Erythroblast (primary cell): ENCODE measurements at places on chromosomes 7 and 10.

GRCh38 chr10:20157314-20157713, 341.1 kb downstream of the PLXDC2 start:
- no peak for DNase-seq

GRCh38 chr7:150428671-150429451, 21.6 kb upstream of the GIMAP8 start:
- no peak for DNase-seq

DNA sequence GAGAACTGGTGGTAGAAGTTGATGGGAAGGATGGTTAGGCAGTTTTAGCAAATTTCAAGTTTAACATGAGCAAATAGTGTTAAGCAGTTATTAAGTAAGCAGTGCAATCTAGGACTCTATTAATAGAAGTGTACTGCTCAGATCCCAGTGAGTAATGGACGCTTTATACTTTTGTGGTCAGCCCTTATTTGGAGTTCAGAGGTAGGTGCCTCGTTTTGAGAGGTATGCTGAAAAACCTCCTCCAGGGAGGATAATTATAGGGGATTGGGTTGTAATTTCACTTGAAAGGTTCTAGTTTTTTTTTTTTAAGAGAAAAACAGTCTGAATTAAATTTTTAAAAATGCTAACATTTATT, 33.5 kb upstream of the CCDC7 start:
- DNase-seq = no peak

- DNase-seq = no peak
Observed at GRCh38 chr10:76281659-76282058, 850.2 kb downstream of the LRMDA start.

GRCh38 chr10:90975096-90975495, 54.2 kb upstream of the ANKRD1 start:
- no peak for DNase-seq

GRCh38 chr7:158527495-158527894, 60.1 kb downstream of the PTPRN2 start:
- no peak for DNase-seq

DNA sequence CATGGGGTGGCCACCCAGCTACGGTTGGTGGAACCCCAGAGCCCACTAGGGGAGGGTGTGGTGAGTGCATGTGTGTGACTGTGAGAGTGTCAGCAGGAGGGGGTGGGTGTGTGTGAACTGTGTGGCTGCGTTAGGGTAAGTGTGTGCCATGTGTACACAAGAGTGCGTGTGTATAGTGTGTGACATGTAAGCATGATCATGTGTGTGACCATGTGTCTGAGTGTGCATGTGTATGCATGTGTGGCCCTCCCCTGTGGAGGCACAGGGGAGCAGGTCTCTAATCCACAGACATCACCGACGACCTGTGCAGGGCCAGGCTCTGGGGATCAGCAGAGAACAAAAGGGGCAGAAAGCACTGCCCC, 3.5 kb upstream of the CFAP46 start:
- no peak for DNase-seq

DNA sequence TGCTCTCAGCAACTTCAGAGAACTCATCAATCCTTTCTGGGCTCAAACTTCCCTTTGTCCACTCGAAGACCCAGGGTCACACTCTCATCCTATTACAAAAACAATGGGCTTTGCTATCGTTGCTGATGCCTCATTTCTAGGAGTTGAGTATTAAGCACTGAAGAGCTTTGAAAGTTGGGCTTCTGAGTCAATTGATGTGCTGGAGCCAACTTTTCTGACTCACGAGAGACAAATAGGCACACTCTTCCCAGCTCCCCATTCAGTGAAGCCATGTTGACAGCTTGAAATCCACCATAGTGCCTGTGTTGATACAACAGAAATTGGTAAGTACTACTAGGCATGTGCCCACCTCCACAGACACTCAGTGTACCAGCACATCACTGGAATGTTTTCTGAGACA, 97.5 kb upstream of the PRSS58 start:
- DNase-seq = no peak

DNA sequence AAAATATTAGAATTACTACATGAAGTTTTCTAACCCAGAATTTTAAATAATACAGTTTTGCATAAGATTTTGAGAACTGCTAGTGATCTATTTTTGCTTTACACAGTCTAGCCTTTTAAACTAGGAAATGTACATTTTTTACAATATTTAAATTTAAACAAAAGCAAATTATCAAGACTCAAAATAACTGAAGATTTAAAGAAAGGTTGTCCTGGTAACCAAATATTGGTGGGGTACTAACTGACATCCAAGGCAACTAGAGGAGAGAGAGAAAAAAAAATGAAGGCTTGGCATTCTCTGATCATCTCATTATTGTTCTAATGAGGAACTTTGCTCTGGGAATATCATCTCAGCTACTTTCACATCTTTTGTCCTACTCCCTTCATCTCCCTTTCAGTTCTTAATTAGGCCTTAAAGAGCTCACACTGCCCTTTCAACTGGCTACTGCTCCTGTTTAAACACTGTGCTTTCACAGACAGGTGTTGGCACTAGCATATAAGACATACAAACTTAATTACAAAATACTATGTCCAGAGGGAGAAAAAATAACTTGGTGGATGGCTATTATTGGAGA, 33.7 kb downstream of the RAB11FIP2 start:
- DNase-seq = no peak

- no peak for DNase-seq
Observed at GRCh38 chr7:1454542-1454941, 4.7 kb downstream of the MICALL2 start.

DNA sequence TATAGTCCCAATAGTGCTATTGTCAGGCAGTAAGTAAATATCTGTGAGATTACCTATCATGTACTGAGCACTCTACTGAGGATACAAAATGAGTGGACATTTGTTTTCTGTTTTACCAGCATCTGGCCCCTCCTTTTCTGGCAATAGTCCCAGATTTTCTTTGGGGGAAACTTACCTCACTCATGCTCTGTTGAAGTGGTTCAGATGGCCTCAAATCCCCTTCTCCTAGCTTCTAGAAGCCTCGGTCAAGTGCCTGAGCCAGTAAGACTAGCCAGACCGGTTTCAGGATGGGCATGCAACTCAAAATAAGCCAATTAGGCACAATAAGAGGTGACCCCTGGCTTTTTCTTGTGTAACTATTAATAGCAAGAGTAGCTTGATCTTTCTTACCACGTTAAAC, 19.7 kb downstream of the TRDMT1 start:
- DNase-seq = peak; percentile 9

- DNase-seq = no peak
Observed at GRCh38 chr7:133582766-133583523, 330.1 kb downstream of the EXOC4 start.
